ENCODE measurements at places on chromosomes 11 and 22. TPM values are rescaled to one million over a fixed set of nuclear protein-coding genes. Genes with fewer than 3 reads are reported as not detected.

CNTF gene
- 4.7 TPM for total RNA-seq

FAM111B gene
- total RNA-seq, result 33.0 TPM

OR10G7 gene
- not detected for total RNA-seq

- no peak for DNase-seq
Measured at GRCh38 chr11:82927264-82927880, 25.8 kb downstream of the DDIAS start.

DNA sequence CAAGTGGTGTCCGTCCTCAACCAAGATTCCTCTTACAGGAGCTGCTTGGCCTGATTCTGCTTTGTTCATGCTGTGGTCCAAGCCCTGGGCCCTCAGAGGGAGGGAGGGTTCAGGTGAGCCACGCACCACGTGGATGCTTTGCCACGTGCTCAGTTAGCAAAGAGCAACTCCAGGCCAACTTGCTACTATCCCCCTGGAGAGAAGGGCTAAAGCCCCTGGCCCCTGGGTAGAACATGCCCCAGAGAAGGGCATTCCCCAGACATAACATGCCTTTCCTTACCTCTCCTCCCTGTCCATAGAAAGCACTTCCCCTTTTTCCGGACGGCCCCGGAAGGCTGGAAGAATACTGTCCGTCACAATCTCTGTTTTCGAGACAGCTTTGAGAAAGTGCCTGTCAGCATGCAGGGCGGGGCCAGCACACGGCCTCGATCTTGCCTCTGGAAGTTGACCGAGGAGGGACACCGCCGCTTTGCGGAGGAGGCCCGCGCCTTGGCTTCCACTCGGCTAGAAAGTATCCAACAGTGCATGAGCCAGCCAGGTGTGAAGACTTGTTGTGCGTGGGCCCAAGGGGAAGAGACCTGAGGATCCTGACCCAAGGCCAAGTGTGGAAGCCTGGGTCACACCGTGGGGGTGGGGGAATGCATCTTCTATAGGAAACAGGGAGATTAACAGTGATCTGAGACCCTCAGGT, 8.8 kb downstream of the FOXR1 start:
- DNase-seq, result no peak

- DNase-seq, result no peak
Measured at GRCh38 chr22:42317008-42317407, 46.6 kb upstream of the TCF20 start.

DNA sequence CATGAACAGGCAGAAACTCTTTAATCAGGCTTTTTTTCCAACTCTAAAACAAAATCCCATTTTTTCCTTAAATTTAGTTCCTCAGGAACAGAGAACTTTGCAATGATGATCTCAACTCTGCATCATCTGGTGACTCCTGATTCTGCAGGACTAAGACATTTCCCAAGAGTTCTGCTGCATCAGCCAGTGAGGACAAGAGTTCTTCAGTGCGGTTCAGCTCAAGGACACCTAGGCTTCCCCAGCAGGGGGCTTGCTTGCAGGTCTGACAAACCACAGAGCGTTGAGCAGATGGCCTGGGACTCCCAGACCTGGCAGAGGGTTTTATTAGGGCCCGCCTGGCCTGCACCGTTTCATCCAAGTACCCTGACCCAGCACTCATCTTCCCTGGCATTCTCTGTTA, 6.4 kb downstream of the CDCA5 start:
- DNase-seq, result peak; percentile 51

- DNase-seq, result no peak
Measured at GRCh38 chr11:116046127-116046526, 541.9 kb upstream of the CADM1 start.

DNA sequence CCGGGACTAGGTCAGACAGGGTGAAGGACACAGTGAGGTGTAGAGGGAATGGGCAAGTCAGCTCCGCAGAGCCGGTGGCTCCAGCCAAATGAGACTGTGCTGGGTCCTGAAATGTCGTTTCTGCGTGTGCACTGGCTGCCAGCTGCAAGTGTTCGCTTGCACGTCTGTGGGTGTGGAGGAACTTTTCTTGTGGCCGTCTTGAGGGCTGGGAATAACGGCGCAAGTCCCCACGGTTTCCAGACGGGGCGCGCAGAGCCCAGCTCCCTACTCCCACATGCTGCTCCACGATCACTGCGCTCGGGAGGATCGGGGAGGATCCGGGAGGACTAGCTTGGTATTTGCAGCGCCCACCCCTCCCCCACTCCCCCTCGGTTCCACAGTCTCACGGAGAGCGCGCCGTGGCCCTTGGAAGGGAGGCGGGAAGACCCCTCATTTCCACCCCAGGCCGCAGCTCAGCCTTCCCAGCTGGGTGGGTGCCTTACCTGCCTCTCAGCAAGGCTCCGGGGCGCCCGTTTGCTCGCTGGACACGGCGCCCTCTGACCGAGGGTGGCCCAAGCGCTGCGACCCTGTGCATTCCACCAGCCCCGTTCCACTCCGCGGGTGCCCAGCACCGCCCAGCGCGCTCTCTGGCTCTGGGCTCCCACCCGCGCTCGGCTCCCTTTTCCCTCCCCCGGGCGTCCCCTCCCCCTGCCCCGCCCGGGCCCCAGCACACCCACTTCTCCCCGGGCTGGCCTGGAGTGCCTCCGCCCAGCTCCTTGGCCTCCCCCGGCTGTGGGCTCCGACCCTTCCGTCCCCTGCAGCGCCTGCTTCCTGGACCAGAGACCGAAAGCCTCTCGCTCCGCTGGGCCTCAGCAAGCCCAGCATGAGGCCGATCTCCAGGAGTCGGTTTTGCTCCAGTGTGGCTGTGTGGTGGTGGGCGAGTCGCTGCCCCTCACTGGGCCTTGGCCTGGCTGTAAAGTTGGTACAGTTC, at the start of gene KCNE3:
TSS of gene KCNE3 (minus strand) at position 634 of the 970 bp plus-strand sequence. CDS start 9,986 bp downstream, outside the sequence.
- no peak for DNase-seq

All from natural killer cell treated with Interleukin-12 subunit alpha and Interleukin-12 subunit beta and Interleukin-15 and Interleukin-18, amount 100 ng/mL, for 72 hours (primary cell).